ENCODE measurements at places on chromosomes 7 and 10. TPM values are rescaled to one million over a fixed set of nuclear protein-coding genes. Genes with fewer than 3 reads are reported as not detected.

ZMIZ2 gene
- total RNA-seq = 120 TPM

SCIN gene
- total RNA-seq = 0.69 TPM

CYP3A7 gene
- total RNA-seq = not detected

MEOX2 gene
- total RNA-seq = not detected

BRAT1 gene
- 33.5 TPM for total RNA-seq

BUB3 gene
- total RNA-seq = 265 TPM

ASAH2 gene
- 5.2 TPM for total RNA-seq

GDF2 gene
- total RNA-seq = not detected

JAZF1 gene
- 4.7 TPM for total RNA-seq

ZCWPW1 gene
- total RNA-seq = 6.5 TPM

HIBADH gene
- 12.9 TPM for total RNA-seq

STAG3 gene
- 38.8 TPM for total RNA-seq

POU6F2 gene
- 0.20 TPM for total RNA-seq

SLC25A28 gene
- total RNA-seq = 77.2 TPM

DNA sequence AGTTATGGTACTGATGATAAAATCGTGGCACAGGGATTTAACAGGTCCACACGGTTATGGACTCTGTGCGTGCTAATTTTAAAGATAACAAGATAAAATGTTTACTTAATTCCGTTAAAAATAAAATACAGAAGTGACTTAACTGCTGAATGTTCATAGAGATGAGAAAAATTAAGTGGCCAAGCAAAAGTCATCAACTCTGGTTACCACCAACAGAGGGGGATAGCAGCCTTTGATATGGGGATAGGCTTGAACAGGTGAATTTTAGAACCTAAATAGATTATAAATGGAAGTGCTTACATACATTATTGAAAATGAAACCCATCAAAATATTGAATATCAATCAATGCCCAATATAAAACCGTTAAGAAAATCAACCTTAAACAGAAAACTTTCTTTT is 245.0 kb downstream of the WDR37 start:
- H3K36me3 ChIP-seq = no peaks in the 10 kb centered on the region
- H3K4me3 ChIP-seq = no peak overlapping the region
- no peak for DNase-seq
- peaks cover 2% of the 10 kb centered on the region for H3K4me1 ChIP-seq
- peaks cover 11% of the 10 kb centered on the region for H3K27me3 ChIP-seq

DNA sequence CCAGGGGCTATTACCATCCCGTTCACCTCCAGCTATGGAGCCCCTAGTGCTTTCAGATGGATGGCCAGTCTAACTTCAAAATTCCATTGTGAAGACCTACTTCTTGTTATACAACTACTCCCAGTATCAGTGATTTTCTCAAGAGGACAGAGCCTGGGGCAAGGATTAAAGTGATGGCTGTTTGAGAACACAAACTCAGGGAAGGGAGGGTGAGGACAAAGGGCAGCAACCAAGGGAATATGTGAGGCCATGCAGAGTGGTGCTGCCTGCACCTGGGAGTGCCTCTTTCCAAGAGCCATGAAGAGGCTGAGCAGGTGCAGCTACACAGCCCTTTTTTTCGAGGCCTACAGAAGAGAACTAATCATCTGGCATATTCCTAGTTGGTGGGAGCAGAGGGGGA is 303.5 kb upstream of the BMPER start:
- H3K4me1 ChIP-seq = no peaks in the 10 kb centered on the region
- no peak overlapping the region for H3K27ac ChIP-seq
- no peak for DNase-seq
- no peak overlapping the region for H3K4me3 ChIP-seq

- no peak overlapping the region for H3K4me3 ChIP-seq
- peaks cover 6% of the 10 kb centered on the region for H3K4me1 ChIP-seq
- H3K27ac ChIP-seq = peak overlapping the region; percentile 24
Measured at GRCh38 chr10:154348-154747, 19.1 kb downstream of the ZMYND11 start.

- no peaks in the 10 kb centered on the region for H3K36me3 ChIP-seq
- peaks cover 2% of the 10 kb centered on the region for H3K4me1 ChIP-seq
- no peak overlapping the region for H3K27ac ChIP-seq
Measured at GRCh38 chr10:7561985-7562384, 104.8 kb downstream of the ITIH5 start.

DNA sequence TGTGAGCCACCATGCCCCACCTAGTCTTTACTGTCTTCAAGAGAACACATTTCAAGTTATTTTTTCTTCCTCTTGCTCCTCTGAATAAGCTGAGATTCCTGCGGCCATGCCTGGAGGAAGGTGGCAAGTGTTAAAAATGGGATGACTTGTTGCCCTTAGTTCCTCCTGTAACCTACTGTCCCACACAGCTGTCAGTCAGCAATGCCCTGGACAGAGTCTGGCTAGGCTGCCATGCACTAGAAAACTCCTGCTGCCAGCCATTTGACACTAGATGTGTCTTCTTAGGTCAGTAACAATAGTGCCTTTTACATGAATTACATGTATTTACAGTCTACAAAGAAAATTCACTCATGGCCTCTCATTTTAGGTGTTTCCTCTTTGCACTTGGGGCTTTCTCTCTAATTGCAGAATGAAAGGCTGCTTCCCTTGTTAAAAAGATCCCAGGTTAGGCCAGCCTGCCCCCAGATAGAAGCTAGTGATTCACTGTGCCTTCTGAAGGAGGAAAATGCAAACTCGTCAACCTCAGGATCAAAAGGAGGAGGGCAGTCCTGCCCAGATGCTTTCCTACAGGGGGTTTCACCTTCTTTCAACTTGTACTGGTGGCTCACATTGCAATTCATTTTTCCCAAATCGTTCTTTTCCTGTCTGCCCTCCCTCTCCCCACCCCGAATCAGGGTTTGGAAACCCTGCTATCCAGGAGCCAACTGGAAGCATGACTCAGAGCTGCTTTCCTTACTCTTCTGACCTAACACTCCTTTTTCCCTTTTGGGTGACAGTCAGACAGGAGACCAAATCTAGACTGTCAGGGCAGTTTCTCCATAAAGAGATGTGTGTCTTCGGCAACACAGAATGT is 136.6 kb downstream of the SPAG6 start:
- peak overlapping the region; percentile 17 for H3K4me3 ChIP-seq
- H3K27ac ChIP-seq = peak overlapping the region; percentile 8
- H3K4me1 ChIP-seq = peaks cover 18% of the 10 kb centered on the region
- no peaks in the 10 kb centered on the region for H3K36me3 ChIP-seq
- DNase-seq = no peak
- H3K27me3 ChIP-seq = peaks cover 27% of the 10 kb centered on the region

- peaks cover 45% of the 10 kb centered on the region for H3K27me3 ChIP-seq
- no peak overlapping the region for H3K27ac ChIP-seq
- peaks cover 8% of the 10 kb centered on the region for H3K36me3 ChIP-seq
- peaks cover 24% of the 10 kb centered on the region for H3K4me1 ChIP-seq
- H3K4me3 ChIP-seq = no peak overlapping the region
Measured at GRCh38 chr10:114022766-114023597, 20.7 kb upstream of the ADRB1 start.

- H3K36me3 ChIP-seq = no peaks in the 10 kb centered on the region
- no peak overlapping the region for H3K27ac ChIP-seq
- no peaks in the 10 kb centered on the region for H3K4me1 ChIP-seq
Measured at GRCh38 chr10:15485684-15486316, 114.7 kb upstream of the FAM171A1 start.

DNA sequence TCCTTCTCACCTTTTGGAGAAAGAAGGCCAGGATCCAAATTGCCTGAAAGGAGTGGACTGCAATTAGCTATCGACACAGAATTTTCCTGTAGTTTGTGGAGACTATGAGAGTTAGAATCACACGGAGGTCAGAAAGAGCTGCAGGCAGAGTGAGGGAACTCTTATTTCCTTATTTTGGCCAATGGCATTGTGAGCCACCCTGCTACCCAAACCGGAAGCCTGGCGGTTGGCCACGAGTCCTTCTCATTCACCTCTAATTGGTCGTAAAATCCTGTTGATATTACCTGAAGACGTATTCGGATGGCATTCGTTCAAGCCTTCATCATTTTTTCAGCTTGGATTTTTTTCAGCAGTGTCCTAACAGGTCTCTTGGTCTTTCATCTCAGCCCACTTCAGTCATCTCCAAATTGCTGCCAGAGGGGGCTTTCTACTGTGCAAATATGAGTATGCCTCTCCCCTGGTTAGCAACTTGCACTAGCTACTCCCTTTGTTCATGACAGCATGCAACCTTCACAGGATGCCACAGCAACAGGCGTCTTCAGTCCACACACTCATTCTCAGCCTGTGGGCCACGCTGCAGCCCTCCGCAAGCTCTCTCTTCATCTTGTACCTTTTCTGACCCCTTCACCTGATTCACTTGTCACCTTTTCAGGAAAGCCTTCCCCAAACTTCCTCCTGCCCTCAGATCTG is 66.9 kb downstream of the GATA3 start:
- peak overlapping the region; percentile 66 for H3K27ac ChIP-seq
- no peaks in the 10 kb centered on the region for H3K27me3 ChIP-seq
- DNase-seq = no peak
- H3K4me3 ChIP-seq = peak overlapping the region; percentile 34

DNA sequence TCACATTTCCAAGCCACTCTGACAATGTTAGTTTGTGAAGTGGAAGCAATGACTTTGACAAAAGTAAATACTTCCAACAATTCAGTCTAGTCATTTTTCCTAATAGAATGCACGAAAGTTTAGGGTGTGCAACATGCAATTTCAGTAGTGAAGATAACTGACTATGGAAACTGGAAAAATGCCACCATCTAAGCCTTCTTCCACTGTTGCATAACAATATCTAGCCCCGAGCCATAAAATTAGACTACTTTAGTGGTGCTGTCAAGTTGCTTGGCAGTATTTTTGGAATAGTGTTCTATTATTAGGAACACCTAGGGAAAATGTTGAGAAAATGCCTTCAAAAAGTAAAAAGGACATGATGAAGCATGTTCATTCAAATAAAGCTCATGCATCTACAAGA is 17.9 kb downstream of the SEMA3A start:
- DNase-seq = no peak
- H3K36me3 ChIP-seq = no peaks in the 10 kb centered on the region
- no peaks in the 10 kb centered on the region for H3K27me3 ChIP-seq
- H3K4me1 ChIP-seq = no peaks in the 10 kb centered on the region

GRCh38 chr10:97013983-97014382 is 171.8 kb downstream of the SLIT1 start:
- H3K27ac ChIP-seq = peak overlapping the region; percentile 70
- no peak for DNase-seq
- H3K27me3 ChIP-seq = peaks cover 3% of the 10 kb centered on the region
- peaks cover 20% of the 10 kb centered on the region for H3K4me1 ChIP-seq
- H3K4me3 ChIP-seq = no peak overlapping the region

- H3K27me3 ChIP-seq = peaks cover 15% of the 10 kb centered on the region
- H3K27ac ChIP-seq = no peak overlapping the region
- no peak for DNase-seq
- H3K4me3 ChIP-seq = no peak overlapping the region
Measured at GRCh38 chr10:124071141-124071540, 22.3 kb downstream of the CHST15 start.

GRCh38 chr10:96610817-96611216 is 24.0 kb upstream of the TM9SF3 start:
- no peak overlapping the region for H3K4me3 ChIP-seq
- H3K27ac ChIP-seq = peak overlapping the region; percentile 46
- DNase-seq = peak; percentile 44
- H3K4me1 ChIP-seq = peaks cover 5% of the 10 kb centered on the region
- H3K36me3 ChIP-seq = no peaks in the 10 kb centered on the region

GRCh38 chr7:44218418-44219201 is 17.8 kb downstream of the YKT6 start:
- H3K36me3 ChIP-seq = no peaks in the 10 kb centered on the region
- H3K4me1 ChIP-seq = no peaks in the 10 kb centered on the region
- H3K4me3 ChIP-seq = no peak overlapping the region
- no peaks in the 10 kb centered on the region for H3K27me3 ChIP-seq
- DNase-seq = no peak
- H3K27ac ChIP-seq = no peak overlapping the region

- H3K4me1 ChIP-seq = no peaks in the 10 kb centered on the region
- H3K27me3 ChIP-seq = peaks cover 2% of the 10 kb centered on the region
- H3K4me3 ChIP-seq = no peak overlapping the region
- DNase-seq = no peak
Measured at GRCh38 chr7:19928247-19928646, 154.8 kb upstream of the TMEM196 start.
